ENCODE measurements at places on chromosomes 7 and 10.

GRCh38 chr7:71497256-71497946 is 365.5 kb downstream of the GALNT17 start:
- DNase-seq: peak; percentile 93

DNA sequence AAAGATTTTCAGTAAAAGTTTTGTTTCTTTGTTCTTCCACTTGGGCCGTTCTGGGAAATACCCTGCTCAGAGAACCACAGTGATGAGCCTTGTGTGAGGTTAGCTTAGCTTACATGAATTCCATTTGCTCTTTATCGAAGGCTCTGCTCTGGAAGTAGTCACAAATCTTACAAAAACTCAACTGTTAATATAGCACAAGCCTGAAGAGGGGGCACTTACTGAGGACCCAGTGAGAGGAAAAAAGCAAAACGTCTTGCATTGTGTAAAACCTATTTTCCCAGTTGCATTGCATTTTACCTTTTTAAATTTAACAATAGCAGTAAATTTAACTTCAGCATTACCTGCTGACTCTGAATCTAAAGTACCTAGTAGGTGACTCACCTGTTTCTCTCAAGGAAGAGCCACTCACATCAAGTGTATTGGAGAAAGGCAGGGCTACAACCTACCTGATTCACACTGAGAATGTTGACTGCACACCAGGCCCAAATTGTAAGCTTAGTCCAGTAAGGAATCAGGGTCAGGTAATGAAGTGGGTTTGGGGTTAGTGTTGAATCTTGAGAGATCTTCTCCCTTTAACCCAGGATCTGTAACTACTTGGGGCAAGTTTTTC is 42.3 kb downstream of the PPP1R17 start:
- DNase-seq: no peak

GRCh38 chr7:108093851-108094331 is 36.3 kb downstream of the LAMB4 start:
- DNase-seq: no peak

DNA sequence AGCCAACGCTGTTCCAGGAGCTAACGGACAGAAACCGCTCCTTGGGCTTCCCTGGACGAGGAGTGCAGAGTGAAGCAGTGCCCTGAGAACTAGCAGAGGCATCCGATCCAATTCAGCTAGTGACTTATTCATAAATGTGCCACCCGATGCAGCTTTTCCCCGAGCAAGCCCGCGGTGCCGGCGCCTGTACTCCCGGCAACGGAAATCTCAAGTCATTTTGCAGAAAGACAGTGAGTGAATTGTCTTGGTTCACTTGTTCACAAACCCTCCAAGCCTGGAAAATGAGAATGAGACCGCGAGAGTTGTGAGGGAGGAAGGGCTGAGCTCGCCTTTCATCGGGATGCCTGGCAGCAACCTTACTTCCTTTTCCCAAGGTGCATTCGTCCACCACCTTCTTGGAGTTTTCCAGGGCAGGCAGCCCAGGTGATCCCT is 87.5 kb downstream of the COBL start:
- no peak for DNase-seq

DNA sequence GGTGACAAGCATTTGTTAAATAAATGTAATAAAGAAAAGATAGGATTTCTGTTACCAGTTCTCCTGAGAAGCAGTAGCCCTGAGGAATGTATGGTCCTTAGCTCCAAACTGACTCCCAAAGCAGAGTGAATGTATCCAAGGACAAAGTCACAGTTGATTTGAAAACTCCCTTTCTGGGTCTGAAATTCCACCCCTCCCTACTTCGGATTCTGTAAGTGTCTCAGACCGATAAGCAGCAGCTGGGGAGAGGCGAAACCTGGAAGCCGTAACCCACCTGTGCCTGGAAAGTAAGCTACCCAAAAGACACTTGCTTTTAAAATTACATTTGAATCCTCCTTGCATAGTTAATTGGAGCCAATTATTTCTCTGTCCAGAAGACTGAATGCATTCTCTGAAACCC is 122.9 kb upstream of the FRMD4A start:
- DNase-seq: no peak

DNA sequence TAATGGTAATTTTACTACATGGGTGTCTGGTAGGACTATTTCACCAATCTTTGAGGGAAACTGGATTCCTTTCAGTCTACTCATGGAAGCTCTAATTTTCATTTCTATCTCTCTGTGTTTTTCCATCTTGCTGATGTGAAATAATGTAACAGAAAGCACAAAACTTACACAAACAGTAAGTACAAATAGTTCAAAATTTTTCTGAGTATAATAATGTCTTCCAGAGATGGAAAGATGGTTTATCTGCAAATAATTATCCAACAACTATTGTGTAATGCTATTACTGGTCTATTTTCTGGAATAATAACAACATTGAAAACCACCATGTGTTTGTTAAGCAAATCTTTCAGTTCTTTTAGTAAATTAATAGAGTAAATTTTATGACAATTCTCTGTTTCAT is 565.8 kb upstream of the MGMT start:
- DNase-seq: no peak

DNA sequence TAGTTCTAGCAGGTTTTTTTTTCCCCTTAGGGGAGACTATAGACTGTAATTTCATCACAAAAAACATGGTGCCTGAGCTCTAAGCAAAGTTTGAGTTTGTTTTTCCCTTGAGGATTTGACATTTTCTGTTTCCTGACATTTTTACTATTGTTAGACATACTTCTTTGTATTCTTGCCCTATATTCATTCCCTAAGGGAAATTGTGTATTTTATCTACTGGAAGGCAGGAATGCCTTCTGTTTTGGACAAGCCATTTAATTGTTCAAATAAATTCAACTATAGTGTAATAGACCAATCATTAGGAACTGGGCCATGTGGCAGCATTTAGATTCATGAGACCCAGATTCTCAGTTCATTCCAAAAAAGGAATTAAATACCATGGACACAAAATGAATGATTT is 335.0 kb downstream of the EXOC4 start:
- no peak for DNase-seq
